ENCODE measurements at places on chromosomes 5 and 9. TPM values are rescaled to one million over a fixed set of nuclear protein-coding genes. Genes with fewer than 3 reads are reported as not detected.

DNA sequence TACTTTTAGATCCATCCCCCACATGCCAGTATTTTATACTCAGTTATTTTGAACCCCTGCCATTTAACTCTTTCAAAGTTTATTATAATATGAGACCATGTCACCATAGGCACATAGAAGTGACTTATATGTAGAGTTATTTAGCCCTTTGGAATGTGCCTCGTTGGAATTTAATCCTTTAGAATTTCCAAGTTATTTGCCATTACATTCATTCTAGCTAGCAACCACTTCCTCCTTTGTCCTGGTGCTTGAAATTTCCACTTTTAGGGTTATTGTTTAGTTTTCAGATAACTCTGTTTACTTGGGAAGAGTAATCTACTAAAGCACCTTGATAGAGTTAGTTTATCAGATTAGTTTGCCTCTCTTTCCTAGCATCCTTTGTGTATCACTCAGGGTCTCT lies 82.8 kb upstream of the TLE1 start:
- DNase-seq, result no peak

Gene IQGAP2
- total RNA-seq, result 60.3 TPM

DNA sequence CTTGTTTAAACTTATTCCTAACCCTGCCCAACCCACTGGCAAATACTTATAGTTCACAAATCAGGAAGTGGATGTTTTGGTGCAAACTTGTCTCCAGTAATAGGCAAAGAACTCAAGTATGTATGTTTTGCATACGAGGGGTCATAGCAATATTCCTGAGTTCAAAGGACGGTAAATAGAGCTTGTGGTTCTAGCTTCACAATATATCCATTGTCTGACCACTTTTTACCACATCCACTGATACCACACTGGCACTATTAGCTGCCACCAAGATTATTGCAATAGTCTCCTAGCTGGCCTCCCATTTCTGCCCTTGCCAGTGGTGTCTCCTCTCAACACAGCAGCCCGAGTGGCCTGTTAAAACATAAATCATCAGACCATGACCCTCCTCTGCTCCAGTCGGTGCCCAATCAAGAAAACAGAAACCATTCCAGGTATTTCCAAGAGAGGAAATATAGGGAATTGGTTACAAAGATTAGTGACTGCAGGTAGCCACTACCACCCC lies 17.0 kb downstream of the GRXCR2 start:
- DNase-seq, result no peak

Gene TMEM174
- total RNA-seq, result not detected

- no peak for DNase-seq
Measured at GRCh38 chr9:25724424-25724823, 46.2 kb upstream of the TUSC1 start.

Gene BTNL3
- total RNA-seq, result 31.3 TPM

GRCh38 chr9:126165755-126166154 lies 160.9 kb upstream of the MVB12B start:
- no peak for DNase-seq

- no peak for DNase-seq
Measured at GRCh38 chr9:95407524-95407923, 90.0 kb upstream of the FANCC start.

GRCh38 chr9:99416007-99416406 lies 193.9 kb downstream of the SEC61B start:
- no peak for DNase-seq

Gene VCAN
- total RNA-seq, result 367 TPM

- peak; percentile 23 for DNase-seq
Measured at GRCh38 chr9:6355728-6356127, 27.6 kb downstream of the TPD52L3 start.

GRCh38 chr5:36876965-36877666 lies 547 bp downstream of the NIPBL start:
- DNase-seq, result peak; percentile 76

- DNase-seq, result no peak
Measured at GRCh38 chr5:72841756-72842535, 25.5 kb downstream of the TNPO1 start.

- no peak for DNase-seq
Measured at GRCh38 chr5:163506095-163506457, 657 bp downstream of the MAT2B start.

DNA sequence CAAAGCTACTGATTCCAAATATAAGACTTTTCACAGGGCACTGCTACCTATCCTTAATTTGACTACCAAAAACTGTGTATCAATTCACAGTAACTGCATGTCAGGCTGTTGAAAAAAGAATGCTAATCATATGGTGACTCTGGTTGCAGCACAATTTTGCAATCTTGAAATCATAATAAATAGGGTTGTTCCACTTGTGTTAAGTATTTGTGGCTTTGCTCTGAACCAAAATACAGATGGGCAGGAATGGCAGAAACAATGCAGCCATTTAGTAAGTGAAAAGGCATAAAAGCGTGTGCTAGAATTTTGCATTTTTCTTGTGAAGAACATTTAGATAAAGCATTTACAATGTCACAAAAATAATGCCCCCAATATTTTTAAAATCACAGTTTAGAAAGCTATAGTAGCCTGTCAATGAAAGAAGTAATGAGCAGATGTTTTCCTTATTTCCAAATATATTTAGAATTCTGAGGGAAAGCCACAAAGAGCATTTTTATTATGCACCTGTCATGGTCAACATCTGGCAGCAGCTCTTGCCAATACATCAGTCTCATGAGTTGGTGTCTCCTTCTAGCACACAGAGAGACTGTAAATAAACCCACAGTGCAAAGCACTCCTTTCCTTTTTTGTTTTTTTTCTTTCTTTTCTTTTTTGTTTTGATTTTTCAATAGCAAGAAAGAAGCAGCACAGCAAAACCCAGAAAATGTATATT lies 54.8 kb upstream of the PAM start:
- no peak for DNase-seq

DNA sequence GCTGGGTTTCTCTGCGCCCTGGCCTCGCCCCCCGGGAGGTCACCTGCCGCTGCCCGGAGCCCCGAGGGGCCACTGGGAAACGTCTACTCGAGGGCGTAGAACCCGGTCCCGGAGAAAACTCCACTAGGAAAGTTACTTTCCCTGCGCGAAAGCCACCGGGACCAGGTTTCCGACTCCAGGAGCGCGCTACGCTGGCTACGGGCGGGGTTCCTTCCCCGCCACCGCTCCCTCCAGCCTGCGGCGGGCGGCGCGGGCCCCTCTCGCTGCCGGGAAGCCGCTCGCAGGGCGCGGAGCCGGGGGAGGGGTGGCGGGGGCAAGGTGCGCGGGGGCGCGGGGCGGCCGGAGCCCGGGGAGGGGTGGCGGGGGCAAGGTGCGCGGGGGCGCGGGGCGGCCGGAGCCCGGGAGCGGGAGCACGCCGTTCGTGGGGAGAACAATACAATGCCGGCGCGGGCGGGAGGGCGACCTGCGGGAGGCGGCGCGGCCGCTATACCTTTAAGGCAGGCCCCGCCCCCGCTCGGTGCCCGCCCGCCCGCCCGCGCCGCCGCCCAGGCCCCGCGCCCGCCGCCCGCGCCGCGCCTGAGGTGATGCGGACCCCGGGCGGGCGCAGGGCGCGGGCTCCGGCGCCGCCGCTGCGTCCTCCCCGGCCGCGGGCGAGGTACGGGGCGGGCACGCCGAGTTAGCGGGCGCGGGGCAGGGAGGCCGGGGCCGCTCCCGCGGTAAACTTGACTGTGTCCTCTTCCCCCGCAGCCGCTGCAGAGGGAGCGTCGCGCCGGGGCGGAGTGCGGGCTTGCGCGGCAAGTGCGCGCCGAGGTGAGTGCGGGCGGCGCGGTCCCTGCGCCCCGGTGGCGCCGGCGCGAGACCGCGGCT lies 278.1 kb downstream of the AOPEP start:
- DNase-seq, result peak; percentile 87

GRCh38 chr9:96425500-96426169 lies 7.5 kb upstream of the ZNF367 start:
- no peak for DNase-seq

Gene SV2C
- under 0.01 TPM for total RNA-seq

GRCh38 chr5:102957141-102957540 lies 162.8 kb downstream of the GIN1 start:
- no peak for DNase-seq

Gene PRSS3
- 3.5 TPM for total RNA-seq

Gene CAMK2A
- 0.88 TPM for total RNA-seq

Gene GABRB2
- total RNA-seq, result 0.08 TPM

- no peak for DNase-seq
Measured at GRCh38 chr5:159362220-159362619, 31.9 kb upstream of the IL12B start.

GRCh38 chr9:134628354-134628736 lies 13.3 kb upstream of the COL5A1 start:
- no peak for DNase-seq

DNA sequence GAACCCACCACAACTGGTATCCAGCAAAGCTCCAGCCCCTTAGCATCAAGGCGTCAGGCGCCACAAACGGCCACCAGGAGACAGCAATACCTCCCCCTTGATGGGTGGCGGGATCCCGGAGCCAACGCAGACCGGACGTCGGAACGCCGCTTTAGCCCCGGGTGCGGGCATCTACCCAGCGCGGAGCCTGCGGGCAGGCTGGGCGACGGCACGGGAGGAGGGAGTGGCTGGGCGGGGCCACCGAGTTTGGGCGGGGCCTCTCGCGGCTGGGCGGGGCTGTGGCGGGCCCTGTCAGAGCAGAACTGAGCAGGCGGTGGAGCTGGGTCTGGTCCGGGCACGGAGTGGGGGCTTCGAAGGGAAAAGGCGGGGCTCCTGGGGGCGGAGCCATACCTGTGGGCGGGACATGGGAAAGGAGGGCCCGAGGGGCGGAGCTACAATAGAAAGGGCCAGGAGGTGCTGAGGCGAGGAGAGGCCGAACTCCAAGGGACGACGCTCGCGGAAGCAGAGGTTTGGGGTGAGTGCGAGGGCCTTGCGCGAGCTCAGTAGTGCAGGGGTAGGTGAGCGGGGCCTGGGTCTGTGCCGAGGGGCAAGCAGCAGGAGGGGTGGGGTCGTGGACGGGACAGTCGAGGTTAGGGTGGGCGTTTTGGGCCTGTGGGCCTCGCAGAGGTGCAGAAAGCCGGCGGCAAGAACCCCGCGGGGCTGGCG lies 40.2 kb upstream of the GARNL3 start:
- DNase-seq, result peak; percentile 96

DNA sequence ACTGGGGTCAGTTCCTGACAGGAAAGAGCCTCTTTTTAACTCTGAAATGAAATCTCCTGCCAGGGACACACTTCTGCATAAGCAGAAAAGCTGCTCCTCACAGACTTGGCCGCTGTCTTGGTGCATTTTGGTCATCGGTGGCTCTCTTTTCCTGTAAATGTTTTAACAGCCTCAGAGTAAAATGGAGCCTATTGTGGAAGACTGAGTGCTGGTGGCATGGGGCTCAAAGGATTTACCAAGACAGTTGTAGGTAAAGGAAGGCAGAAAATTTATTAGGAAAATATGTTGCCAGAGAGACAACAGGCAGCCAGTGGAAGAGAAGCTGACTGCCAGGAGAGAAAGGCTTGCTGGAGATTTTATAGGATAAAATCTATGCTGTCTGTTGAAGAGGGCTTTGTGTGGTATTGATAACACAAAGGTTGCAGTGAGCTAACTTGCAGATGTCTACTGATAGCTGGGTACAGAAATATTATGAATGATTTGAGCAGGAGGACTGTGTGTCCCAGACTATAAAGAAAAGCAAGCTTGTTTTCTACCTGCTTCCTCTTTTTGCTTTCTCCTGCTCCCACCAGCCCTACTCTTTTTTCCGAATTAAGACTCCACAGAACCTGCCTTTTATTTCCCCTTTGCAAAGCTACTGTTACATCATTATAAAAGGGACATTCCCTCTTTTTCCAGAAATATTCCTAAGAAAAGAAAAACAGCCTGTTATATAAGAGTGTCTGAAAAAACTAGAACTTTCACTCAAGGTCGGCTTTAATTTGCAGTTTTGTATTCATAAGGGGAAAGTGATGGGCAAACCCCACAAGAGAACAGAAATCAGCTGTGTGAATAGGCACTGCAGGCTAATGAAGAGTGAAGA lies 27.9 kb upstream of the IFNA14 start:
- no peak for DNase-seq

- DNase-seq, result no peak
Measured at GRCh38 chr5:45692481-45692880, 3.7 kb downstream of the HCN1 start.

- DNase-seq, result peak; percentile 48
Measured at GRCh38 chr9:123678038-123678877, 251.7 kb downstream of the DENND1A start.

- no peak for DNase-seq
Measured at GRCh38 chr9:99531313-99531712, 290.4 kb upstream of the NR4A3 start.

GRCh38 chr5:108167174-108167573 lies 214.7 kb downstream of the FBXL17 start:
- no peak for DNase-seq

GRCh38 chr9:132749306-132749705 lies 79.0 kb downstream of the GTF3C4 start:
- no peak for DNase-seq

GRCh38 chr9:13459071-13459470 lies 179.6 kb upstream of the MPDZ start:
- no peak for DNase-seq

DNA sequence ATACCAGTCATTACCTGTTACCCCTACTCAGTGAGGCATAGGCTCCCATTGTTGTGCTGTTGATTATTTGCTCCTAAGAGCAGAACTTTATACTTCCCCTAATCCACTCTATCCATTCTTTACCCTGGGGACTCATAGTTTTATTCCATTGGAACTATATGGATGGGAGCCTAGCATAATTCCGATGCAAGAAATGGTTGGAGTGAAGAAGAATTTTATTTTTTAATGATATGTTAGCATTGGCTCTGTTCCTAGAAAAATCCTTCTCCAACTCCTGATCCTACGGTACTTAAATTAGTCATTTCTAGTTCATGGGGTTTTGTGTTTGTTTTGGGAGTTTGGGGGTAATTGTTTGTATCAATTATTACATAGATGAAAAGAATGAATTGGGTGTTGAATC lies 191.5 kb downstream of the GOLPH3 start:
- DNase-seq, result no peak

Measured in hepatocyte (in vitro differentiated cells).